ENCODE measurements at places on chromosomes 2 and 18.

DNA sequence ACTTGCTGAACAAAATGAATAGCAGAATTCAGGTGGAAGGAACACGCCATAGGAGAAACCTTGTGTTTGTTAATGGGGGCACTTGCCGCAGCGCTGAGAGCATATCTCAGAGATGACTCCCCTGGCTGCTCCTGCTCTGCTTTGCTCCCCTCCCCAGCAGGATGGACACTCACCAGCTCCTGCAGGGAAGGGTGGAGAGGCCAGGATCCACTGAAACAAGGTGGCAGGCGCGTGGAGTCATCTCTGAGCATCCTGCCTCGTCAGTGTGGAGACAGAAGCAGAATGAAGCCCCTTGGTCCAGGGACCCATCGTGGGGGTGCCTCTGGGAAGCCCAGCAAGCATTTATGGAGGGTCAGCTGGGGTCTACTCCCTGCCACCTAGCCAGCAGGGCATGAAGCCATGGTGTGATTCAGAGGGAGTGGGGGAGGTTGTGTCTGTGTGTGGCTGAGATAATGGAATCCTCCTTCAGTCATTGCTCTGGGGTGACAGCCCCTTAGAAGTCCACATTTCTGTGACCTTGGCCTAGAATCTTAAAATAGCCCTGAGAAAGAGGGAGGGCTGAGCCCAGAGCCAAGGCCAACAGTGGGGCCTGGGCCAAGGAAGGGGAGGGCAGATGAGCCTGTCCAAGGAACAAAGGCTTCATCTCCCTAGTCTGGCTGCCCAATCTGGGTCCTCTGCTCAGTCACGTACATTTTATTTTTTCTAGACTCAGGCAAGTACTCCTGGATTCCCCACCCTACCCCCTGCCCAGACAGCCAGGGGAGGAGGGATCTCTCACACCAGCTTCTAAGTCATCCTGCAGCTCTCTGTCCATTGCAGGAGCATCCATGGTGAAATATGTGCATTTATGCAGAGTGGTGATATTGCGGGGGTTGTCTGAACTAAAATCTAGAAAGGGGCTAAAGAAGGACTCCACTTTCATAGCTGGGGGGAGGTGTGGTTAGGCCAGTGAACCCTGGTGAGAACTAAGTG is 215.4 kb downstream of the ZBTB7C start:
- no peak overlapping the region for H3K27ac ChIP-seq
- peaks cover 5% of the 10 kb centered on the region for H3K27me3 ChIP-seq
- no peak overlapping the region for H3K4me3 ChIP-seq
- H3K36me3 ChIP-seq = no peaks in the 10 kb centered on the region
- H3K4me1 ChIP-seq = peaks cover 17% of the 10 kb centered on the region

- H3K27ac ChIP-seq = peak overlapping the region; percentile 32
- no peak overlapping the region for H3K4me3 ChIP-seq
- peaks cover 9% of the 10 kb centered on the region for H3K36me3 ChIP-seq
- DNase-seq = no peak
These were observed 7.3 kb downstream of the MAP4K3 start for GRCh38 chr2:39429746-39430145.

GRCh38 chr2:29698216-29698615 is 223.2 kb downstream of the ALK start:
- no peak overlapping the region for H3K27ac ChIP-seq
- H3K4me1 ChIP-seq = no peaks in the 10 kb centered on the region
- H3K27me3 ChIP-seq = no peaks in the 10 kb centered on the region
- DNase-seq = no peak
- peaks cover 8% of the 10 kb centered on the region for H3K36me3 ChIP-seq

GRCh38 chr2:65300134-65300760 is 72.6 kb downstream of the ACTR2 start:
- peak overlapping the region; percentile 81 for H3K27ac ChIP-seq
- no peak overlapping the region for H3K4me3 ChIP-seq
- H3K27me3 ChIP-seq = no peaks in the 10 kb centered on the region
- DNase-seq = no peak

- H3K27ac ChIP-seq = peak overlapping the region; percentile 96
- DNase-seq = no peak
- peaks cover 8% of the 10 kb centered on the region for H3K36me3 ChIP-seq
- peaks cover 26% of the 10 kb centered on the region for H3K4me1 ChIP-seq
These were observed 819 bp upstream of the KLF11 start for GRCh38 chr2:10042301-10043161.

GRCh38 chr2:186497928-186498327 is 11.9 kb downstream of the ZC3H15 start:
- no peak for DNase-seq
- no peaks in the 10 kb centered on the region for H3K27me3 ChIP-seq
- H3K4me3 ChIP-seq = no peak overlapping the region
- no peak overlapping the region for H3K27ac ChIP-seq
- H3K36me3 ChIP-seq = peaks cover 25% of the 10 kb centered on the region

DNA sequence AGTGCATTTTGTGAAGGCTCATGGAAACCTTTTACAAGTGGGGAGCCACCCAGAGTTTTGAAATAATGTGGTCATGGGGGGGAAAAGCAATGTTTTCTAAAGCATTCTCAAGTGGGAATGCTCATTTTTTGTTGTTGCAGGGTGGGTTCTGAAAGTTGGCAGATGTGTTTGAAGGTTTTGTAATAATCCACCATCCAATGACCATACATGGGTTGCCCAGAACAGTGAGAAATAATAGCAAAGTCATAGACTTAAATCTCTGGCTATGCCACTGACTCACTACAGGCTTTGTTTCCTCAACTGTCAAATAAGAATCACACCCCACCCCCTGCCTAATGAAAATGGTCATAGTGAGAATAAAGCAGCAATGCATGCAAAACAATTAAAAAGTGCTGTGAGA is 2.9 kb downstream of the DSG3 start:
- no peak overlapping the region for H3K4me3 ChIP-seq
- H3K27ac ChIP-seq = no peak overlapping the region
- no peaks in the 10 kb centered on the region for H3K27me3 ChIP-seq

- no peak overlapping the region for H3K4me3 ChIP-seq
- DNase-seq = no peak
- peak overlapping the region; percentile 36 for H3K27ac ChIP-seq
- peaks cover 4% of the 10 kb centered on the region for H3K36me3 ChIP-seq
- H3K27me3 ChIP-seq = no peaks in the 10 kb centered on the region
- peaks cover 9% of the 10 kb centered on the region for H3K4me1 ChIP-seq
These were observed 176.9 kb upstream of the SMAD7 start for GRCh38 chr18:49127471-49128190.

GRCh38 chr2:80858965-80859364 is 554.4 kb upstream of the LRRTM1 start:
- H3K27me3 ChIP-seq = no peaks in the 10 kb centered on the region
- no peak for DNase-seq
- peaks cover 16% of the 10 kb centered on the region for H3K4me1 ChIP-seq
- no peaks in the 10 kb centered on the region for H3K36me3 ChIP-seq
- no peak overlapping the region for H3K4me3 ChIP-seq

GRCh38 chr2:202115479-202115971 is 42.5 kb downstream of the KIAA2012 start:
- H3K27ac ChIP-seq = no peak overlapping the region
- no peak for DNase-seq
- H3K36me3 ChIP-seq = no peaks in the 10 kb centered on the region
- no peak overlapping the region for H3K4me3 ChIP-seq
- no peaks in the 10 kb centered on the region for H3K27me3 ChIP-seq

GRCh38 chr18:36505665-36506064 is 208.2 kb downstream of the FHOD3 start:
- H3K27me3 ChIP-seq = no peaks in the 10 kb centered on the region
- no peak overlapping the region for H3K27ac ChIP-seq
- DNase-seq = no peak
- no peak overlapping the region for H3K4me3 ChIP-seq

DNA sequence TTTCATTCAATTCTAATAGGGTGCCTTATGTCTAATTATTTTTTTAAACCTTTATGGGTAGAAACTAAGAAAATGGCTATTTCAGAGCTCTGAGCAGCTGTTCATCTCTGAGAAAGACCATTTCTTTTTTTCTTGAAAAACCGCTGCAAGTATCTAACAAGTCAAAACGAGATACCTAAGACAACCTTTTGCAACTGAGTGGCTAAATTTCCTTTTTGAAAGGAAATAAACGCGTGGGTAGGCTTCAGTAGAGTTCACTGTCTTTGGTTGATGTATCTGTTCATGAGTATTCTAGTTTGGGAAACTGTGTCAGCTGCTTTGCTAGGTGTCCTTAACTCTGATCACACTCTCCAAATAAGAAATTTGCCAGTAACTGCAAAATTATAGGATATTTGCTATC is 104.3 kb upstream of the LINC00305 start:
- H3K4me1 ChIP-seq = no peaks in the 10 kb centered on the region
- H3K27me3 ChIP-seq = no peaks in the 10 kb centered on the region
- H3K4me3 ChIP-seq = no peak overlapping the region
- DNase-seq = no peak

GRCh38 chr18:79384834-79385233 is 10.9 kb upstream of the NFATC1 start:
- no peak for DNase-seq
- H3K36me3 ChIP-seq = no peaks in the 10 kb centered on the region
- no peak overlapping the region for H3K27ac ChIP-seq
- H3K4me1 ChIP-seq = no peaks in the 10 kb centered on the region
- no peak overlapping the region for H3K4me3 ChIP-seq
- peaks cover 22% of the 10 kb centered on the region for H3K27me3 ChIP-seq

DNA sequence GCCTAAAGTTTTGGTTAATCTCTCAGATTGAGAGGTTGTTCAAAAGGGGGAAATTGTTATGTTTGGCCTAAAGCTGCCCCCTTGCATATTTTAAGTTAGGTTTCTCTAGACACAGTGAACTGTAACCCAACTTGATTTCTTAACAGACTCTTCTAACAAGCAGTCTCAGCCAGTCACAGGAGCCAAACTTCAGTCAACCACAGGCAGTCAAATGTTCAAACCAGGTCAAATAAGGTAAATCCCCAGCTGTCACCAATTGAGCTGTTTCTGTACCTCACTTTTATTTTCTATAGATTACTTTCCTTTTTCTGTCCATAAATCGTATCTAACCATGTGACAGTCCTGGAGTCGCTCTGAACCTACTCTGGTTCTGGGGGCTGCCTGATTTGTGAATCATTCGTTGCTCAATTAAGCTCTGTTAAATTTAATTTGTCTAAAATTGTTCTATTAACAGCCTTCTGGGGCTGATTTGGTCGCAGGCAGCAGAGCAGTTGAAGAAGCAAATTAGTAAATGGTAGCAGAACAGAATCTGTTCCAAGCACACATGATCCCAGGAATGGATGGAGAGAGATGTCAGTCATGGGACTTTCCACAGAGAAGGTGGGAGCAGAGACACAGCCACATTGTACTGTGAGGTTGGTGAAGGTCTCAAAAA is 16.4 kb upstream of the NFU1 start:
- no peaks in the 10 kb centered on the region for H3K27me3 ChIP-seq
- no peaks in the 10 kb centered on the region for H3K36me3 ChIP-seq
- DNase-seq = no peak

DNA sequence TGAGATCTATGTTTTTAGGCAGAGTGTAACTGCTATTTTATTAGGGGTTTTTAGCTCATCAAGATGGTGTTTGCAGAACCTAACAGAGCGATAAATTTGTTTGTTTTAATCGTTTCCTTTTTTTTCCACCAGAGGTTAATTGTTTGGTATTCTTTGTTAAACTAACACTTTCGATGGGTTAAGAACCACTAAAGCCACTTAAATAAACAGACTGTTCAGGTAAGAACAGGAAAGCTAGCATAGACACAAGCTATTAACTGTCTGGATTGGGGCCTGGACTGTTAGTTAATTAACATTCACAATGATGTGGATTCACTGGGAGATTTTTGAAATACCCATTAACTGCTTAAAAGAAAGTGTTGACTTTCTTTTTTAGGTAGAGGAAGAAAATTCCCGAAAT is 209.0 kb upstream of the COPS8 start:
- peaks cover 3% of the 10 kb centered on the region for H3K27me3 ChIP-seq
- peaks cover 40% of the 10 kb centered on the region for H3K4me1 ChIP-seq
- H3K36me3 ChIP-seq = peaks cover 3% of the 10 kb centered on the region
- DNase-seq = no peak

DNA sequence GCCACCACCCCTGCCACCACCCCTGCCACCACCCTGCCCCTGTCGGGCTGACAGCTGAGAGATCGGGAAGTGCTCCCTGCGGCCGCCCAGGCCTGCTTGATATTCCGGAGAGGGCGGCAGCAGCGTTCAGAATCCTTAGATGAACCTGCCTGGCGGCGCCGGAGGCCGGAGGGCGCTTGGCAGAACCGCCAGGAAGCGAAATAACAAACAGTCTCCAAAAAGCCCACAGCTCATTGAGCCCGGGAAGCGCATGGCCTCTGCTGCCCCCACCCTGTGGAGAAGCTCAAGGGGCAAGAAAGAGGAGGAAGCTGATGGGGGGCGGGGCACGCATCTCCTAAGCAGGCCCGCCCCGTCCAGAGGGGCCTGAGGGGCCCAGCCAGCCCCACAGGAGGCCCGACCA is 92.2 kb upstream of the MBOAT2 start:
- H3K27me3 ChIP-seq = no peaks in the 10 kb centered on the region
- H3K4me3 ChIP-seq = peak overlapping the region; percentile 61
- H3K36me3 ChIP-seq = peaks cover 4% of the 10 kb centered on the region
- no peak for DNase-seq

DNA sequence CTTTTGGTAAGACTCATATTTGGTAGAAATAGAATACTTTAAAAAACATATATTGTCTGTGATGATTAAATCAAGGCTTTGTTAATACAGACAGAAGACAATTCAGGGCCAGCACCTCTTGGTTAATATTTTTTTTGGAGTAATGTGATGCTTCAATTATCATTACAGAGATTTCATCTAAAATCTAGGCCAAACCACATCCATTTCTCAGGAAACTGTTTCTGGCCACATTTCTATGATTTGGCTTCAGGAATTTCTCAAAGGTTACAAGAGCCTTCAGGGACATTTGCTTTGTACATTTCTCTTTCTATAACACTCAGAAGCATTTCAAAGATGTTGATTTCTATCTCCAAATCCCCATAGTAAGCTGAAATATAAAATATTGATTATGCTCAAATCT is 614.9 kb downstream of the LRP1B start:
- no peaks in the 10 kb centered on the region for H3K27me3 ChIP-seq
- H3K36me3 ChIP-seq = no peaks in the 10 kb centered on the region
- no peak for DNase-seq
- H3K27ac ChIP-seq = no peak overlapping the region
- no peaks in the 10 kb centered on the region for H3K4me1 ChIP-seq

DNA sequence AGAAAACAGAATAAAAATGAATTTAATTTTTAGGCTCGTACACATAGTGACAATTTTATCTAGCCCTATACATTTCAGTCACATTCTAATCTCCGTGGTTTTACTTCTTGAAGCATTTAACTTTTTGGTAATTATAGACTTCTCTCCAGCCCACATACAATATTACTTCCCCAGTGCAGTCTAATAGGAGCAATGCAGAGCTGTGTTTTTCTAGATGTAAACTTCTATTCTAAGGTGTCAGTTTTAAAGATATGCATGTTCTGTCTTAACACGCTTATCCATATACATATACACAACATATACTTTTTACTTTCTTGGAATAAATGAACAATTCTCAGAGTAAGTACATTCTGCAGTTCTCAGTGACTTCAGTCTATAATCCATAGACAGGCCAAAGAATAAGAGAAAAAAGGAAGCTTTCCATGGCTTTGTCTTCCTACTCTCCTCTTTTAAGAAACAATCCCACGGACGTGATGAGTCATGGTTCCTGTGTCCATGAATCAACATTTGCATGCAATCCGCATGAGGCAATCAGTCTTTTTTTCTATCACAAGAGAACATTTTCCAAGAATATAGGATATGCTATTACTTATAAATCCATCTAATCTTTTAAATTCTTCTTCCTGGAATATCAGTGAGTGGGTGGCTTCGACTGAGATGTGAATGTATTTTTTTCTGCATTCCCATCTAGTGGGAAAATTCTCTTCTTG is 42.8 kb downstream of the CCDC102B start:
- DNase-seq = no peak
- H3K27me3 ChIP-seq = no peaks in the 10 kb centered on the region
- no peak overlapping the region for H3K4me3 ChIP-seq
- no peaks in the 10 kb centered on the region for H3K36me3 ChIP-seq
- H3K4me1 ChIP-seq = no peaks in the 10 kb centered on the region
